ENCODE measurements at places on chromosomes 16 and 17.

- no peak for DNase-seq
Measured at GRCh38 chr17:31311526-31311925, 2.3 kb downstream of the EVI2B start.

GRCh38 chr17:28796062-28796461 lies 46.5 kb downstream of the FAM222B start:
- DNase-seq: no peak

- no peak for DNase-seq
Measured at GRCh38 chr16:1020091-1020399, 38.5 kb downstream of the SOX8 start.

DNA sequence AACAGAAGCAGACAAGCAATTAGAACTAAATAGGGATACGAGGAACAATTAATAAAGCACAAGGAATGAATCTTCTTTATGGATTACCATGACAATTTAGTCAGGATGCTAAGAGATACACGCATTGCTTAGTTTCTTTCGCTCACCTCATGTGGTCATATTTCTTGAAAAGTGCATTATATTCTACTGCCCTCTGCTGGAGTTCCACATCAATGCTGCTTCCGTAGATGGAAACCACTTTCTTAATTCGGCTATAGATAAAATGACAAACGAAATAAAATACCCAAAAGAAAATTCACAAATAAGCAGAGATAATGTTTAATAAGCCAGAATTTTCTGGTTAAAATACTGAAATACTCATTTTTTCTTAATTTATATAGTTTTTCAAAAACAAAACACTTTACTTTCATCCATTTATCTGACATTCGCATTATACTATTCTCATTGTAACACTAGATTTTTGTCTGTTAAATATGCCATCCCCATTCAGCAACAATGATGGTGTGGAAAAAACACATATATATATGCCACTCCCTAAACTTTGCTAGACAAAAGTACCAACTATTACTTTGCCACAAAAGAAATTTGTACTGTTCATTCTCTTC lies 22.0 kb upstream of the PHLPP2 start:
- DNase-seq: peak; percentile 60

- no peak for DNase-seq
Measured at GRCh38 chr17:39173526-39174274, 7.7 kb upstream of the ARL5C start.

DNA sequence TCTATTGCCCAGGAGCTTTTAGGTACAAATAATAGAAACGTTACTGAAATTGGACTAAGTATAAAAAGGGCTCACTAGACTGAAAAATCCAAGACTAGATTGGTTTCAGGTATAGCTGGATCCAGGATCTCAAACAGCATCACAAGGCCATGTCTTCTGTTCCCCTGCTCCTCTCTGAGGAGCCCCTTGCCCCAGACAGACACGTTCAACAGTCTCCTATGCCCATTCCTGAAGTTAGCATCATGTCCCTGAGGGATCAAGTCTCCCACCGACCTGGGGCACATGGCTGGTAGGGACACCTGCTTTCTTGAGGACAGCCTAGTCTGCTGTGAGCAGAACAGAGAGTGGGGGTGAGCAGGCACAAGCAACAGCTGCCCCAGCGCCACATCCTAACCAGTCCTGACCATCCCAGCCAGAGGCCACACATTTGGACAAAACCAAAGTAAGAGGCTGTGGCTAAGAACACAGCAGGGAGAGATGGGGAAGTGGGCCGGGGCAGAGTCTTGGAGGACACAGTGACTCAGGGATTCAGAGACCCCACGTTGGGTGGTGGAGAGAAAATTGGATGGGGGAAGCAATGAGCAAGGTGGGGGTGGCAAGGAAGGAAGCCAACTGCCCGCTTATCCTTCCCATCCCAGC lies 10.5 kb upstream of the MMP2 start:
- no peak for DNase-seq

DNA sequence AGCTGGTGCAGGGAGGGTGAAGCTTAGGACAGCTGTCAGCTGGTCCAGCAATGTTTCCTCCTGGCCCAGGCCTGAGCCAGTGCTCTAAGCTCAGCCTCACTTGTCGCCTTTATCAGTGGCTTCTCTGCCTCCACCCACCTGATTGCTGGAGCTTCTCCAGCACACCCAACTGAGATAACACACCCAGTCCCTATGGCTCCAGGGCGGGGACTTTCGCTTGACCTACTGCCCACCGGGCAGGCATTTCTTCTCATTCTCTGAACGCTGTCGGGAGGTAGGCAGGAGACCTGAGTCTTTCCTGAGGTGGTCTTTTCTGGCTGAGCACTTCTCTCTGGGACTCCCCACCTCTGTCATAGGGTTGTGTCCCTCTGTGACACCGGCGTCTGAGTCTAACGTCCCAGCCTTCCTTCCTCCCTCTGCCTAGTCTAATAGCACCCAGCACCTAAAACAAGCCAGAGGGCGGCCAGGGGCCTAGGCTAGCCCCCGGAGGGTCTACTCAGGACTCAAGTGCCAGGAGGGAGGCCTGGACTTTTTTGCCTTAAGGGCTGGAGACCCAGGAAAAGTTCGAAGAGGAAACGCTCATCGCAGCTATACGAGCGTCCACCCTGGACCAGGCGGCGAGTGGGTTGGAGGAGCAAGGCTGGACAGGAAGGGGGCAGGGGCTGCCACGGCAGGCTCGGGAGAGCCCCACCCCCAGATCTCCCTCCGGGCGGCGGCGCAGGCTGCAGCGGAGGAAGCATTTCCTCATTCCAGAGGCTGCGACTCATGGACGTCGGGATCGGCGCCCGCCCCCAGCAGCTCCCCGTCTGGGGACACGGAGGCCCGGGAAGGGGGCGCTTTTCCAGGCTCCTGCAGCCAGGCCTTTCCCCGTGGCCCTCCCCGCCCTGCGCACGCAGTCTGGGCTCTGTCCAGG lies 756 bp downstream of the TAX1BP3 start:
- peak; percentile 29 for DNase-seq
